ENCODE measurements at places on chromosomes 5 and 9. TPM values are rescaled to one million over a fixed set of nuclear protein-coding genes. Genes with fewer than 3 reads are reported as not detected.

The IL7R gene
- total RNA-seq = 144 TPM

The IGIP gene
- total RNA-seq = 1.6 TPM

- no peaks in the 10 kb centered on the region for H3K4me1 ChIP-seq
- H3K27me3 ChIP-seq = no peaks in the 10 kb centered on the region
These were observed 47.0 kb downstream of the TJP2 start for GRCh38 chr9:69221036-69221435.

The ELAVL2 gene
- total RNA-seq = not detected

DNA sequence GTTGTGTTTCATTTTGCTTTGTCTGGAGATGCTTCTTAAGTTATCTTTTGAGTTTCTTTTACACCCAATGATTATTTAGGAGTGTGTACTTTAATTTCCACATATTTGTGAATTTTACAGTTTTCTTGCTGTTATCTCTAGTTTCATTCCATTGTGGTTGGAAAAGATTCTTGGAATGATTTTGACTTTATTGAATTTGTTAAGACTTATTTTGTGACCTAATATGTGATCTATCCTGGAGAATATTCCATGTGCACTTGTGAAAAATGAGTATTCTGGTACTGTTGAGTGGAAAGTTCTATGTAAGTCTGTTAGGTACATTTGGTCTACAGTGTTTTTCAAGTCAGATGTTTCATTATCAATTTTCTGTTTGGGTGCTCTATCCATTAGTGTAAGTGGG is 24.4 kb upstream of the GRAMD2B start:
- no peaks in the 10 kb centered on the region for H3K27me3 ChIP-seq
- H3K27ac ChIP-seq = no peak overlapping the region
- no peak for DNase-seq
- no peaks in the 10 kb centered on the region for H3K36me3 ChIP-seq
- no peak overlapping the region for H3K4me3 ChIP-seq

GRCh38 chr5:160175438-160176218 is 53.7 kb upstream of the FABP6 start:
- H3K27ac ChIP-seq = no peak overlapping the region
- H3K4me1 ChIP-seq = no peaks in the 10 kb centered on the region
- H3K36me3 ChIP-seq = no peaks in the 10 kb centered on the region
- DNase-seq = no peak
- H3K4me3 ChIP-seq = no peak overlapping the region

The ECM2 gene
- total RNA-seq = not detected

DNA sequence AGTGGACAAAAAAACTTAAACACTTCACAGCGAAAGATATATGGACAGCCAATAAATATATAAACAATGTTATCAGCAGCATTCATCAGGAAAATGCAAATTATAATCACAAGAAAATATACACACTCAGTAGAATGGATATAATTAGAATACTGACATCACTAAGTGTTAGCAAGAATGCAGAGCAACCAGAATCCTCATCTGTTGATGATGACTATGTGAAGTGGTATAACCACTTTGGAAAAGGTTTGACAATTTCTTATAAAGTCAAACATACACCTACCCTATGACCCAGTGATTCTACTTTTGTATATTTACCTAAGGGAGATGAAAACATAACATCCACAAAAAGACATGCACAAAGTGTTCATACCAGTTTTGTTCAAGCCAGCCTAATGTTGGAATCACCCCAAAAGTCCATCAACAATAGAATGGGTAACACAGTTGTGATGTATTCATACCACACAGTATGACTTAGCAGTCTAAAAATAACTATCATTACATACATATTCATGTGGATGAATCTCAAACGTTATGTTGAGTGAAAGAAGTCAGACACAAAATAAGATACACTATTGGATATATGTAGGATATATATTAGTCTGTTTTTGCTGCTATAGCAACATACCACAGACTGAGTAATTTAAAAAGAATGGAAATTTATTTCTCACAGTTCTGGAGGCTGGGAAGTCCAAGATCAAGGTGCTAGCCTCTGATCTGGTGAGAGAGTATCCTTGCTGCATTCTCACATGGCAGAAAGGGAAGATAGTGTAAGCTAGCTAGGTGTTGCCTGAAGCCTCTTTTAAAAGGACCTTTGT is 148.8 kb upstream of the ADAMTSL1 start:
- no peak overlapping the region for H3K27ac ChIP-seq
- H3K4me3 ChIP-seq = no peak overlapping the region
- peaks cover 7% of the 10 kb centered on the region for H3K27me3 ChIP-seq
- no peaks in the 10 kb centered on the region for H3K4me1 ChIP-seq

GRCh38 chr5:69368458-69369339 is 621 bp downstream of the AK6 start:
- H3K4me3 ChIP-seq = peak overlapping the region; percentile 96
- DNase-seq = peak; percentile 15
- H3K27me3 ChIP-seq = no peaks in the 10 kb centered on the region
- peaks cover 25% of the 10 kb centered on the region for H3K36me3 ChIP-seq
- peak overlapping the region; percentile 96 for H3K27ac ChIP-seq
- peaks cover 42% of the 10 kb centered on the region for H3K4me1 ChIP-seq

Measured in activated naive CD4-positive, alpha-beta T cell treated with anti-CD3 and anti-CD28 coated beads for 36 hours (primary cell).